ENCODE measurements at places on chromosomes 6 and 20.

DNA sequence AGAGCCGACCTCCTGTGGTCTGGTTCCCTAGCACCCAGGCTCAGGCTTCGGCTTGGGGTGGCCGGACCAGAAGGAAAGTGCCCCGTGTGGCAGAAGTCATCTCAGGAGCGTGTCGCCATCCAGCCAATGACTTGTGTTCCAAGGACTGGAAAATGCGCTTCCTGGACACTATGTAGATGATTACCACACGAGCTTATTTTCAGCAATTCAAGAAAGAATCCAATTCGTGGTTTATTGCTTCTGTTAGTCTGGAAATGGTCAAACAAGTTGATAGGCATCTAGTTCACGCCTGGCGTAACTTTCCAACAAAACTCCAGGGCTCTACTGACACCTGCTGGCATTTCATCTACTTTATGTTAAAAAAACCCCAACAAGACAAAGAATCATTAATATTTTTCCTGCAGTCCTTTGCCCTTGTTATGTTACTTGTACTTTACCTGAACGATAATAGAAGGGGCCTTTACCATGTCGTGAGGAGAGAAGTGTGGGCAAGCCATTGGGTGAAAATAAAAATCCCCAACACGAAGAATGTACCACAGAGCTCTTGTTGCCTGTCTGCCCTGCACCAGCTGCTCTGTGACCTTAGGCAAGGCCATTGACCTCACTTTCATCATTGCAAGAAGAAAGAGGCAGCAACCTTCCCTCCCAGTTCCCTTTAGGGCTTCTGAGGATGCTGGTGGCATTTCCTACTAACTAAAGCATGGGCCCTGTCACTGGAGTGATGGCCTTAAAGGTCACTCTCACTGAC is 154.7 kb upstream of the LAMP5 start:
- DNase-seq = no peak

DNA sequence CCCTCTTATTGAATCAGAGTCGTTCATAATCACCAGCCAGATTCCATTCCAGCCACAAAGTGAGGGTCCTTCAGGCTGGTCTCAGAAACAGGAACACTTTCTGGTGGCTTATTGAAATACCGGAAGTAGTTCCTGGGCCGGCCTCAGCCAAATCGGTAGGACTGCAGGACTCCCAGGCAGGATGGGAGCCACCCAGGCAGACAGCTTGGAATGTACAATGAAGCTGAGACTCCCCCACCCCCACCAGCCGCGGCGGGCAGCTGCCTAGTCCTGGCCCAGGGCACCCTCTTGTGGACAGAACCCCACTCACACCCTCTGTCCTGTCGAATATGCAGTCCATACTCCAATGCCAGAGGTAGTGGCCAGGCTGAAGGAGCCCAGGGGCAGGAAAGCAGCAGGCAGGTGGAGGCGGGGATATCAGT is 43.8 kb downstream of the MDFI start:
- peak; percentile 46 for DNase-seq

- no peak for DNase-seq
These were observed 177.9 kb downstream of the COL9A1 start for GRCh38 chr6:70124882-70125545.

DNA sequence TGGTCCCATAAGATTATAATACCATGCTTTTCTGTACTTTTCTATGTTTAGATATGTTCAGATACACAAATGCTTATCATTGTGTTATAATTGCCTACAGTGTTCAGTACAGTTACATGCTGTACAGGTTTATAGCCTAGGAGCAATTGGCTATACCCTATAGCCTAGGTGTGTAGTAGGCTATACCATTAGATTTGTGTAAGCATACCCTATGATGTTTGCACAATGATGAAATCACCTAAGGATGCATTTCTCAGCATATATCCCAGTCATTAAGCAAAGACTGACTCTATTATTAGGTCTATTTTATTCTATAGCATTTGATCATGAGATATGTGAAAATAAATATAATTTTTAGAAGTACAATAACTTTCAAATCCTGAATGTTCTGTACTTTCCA is 36.6 kb downstream of the HCRTR2 start:
- DNase-seq = no peak

- no peak for DNase-seq
These were observed 122.7 kb downstream of the SNX5 start for GRCh38 chr20:17845701-17846475.

DNA sequence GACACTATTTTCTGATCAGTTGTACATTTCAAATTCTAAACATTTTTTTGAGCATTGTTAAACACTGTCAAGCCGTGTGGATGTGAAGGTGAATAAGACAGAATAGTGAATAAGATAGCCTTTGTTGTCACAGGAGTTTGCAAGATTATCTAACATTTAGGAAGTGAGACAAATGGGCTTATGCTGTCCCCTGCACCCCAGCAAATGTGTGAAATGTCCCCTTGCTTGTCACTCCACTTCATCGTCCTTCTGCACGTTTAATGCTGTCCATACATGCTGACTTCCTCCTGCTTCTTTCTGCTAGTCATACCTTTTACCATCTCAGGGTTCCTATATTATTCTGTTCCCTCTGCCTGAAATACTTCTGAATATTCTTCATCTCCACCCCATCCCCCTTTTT is 62.6 kb downstream of the CBFA2T2 start:
- no peak for DNase-seq

- DNase-seq = no peak
These were observed 58.2 kb downstream of the LINC00237 start for GRCh38 chr20:21047981-21048380.

GRCh38 chr6:1390133-1390945 is 963 bp downstream of the FOXF2 start:
- no peak for DNase-seq

DNA sequence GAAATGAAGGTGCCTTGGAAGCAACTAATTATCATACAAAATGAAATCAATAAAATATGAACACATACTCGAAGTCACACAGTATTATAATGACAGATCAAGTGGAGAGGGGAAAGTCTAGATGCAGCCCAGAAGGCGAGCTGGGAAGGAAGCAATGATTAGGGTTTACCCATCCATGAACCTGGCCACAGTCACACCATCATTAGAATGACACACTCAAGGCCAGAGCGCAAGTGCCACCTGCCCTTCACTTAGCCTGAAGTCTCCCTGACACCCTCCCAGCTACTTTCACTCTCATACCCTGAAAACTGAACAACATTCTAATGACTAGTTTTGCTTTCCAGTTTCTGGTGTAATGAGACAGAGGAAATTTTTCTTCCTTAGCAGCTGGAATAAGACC is 302.8 kb upstream of the JARID2 start:
- no peak for DNase-seq

DNA sequence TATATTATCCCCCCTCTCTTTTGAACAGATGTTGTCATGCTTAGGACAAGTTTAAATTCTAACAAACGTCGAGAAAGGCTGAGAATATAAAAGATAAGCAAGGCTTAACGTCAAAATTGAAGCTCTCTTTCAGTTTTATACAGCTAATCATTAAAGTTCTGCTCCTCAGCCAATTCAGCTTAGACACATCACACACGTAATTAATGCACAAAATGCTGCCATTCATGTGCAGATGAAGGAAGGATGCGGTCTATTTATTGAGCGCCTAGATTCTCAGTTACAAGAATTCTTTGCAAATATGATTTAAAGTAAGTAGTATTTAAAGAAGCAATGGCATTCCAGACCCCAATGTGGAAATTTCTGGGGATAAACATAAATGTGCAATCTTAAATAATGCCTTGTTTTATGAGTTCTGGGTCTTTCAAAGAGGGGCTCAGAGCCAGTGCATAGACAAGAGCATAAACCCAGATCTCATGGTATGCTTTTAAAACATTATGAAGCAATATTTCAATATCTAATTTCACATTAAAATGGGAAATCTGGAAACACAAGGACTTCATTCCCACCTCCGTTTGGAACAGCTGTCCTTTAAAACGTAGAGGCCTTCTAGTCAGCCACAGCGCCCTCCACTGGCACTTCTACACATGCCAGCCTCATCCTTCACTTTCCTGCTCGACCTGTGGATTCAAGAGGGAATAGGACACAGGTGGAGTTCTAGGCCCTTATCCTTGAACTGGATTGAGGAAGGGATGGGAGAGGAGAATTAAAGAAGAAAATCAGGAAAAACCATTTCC is 85.8 kb downstream of the LYRM4 start:
- DNase-seq = no peak

GRCh38 chr6:90977513-90977912 is 390.6 kb upstream of the MAP3K7 start:
- no peak for DNase-seq

GRCh38 chr6:29589423-29590048 is 4.6 kb downstream of the OR2H2 start:
- DNase-seq = peak; percentile 5

GRCh38 chr6:39731565-39731964 is 6.4 kb upstream of the KIF6 start:
- no peak for DNase-seq

GRCh38 chr20:51185277-51185676 is 162.4 kb upstream of the KCNG1 start:
- no peak for DNase-seq

DNA sequence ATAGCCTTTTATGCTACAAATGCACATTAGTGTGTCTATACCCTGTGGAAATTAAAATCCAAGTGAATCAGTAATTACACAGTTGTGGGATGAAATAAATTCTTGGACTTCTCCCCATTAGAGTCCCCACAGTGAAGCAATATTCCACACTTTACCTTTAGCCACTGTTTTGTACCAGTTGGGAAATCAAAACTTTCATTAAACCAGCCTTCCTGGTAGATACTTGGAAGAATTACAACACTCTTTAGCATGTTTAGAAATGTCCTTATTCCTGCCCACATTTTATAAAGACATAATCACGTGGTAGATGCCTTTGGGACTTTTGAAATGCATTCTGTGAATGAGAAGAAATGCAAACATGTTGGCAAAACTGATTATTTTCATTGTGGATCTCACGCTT is 49.0 kb upstream of the ANKEF1 start:
- DNase-seq = no peak

- DNase-seq = no peak
These were observed 32.6 kb downstream of the KCNK5 start for GRCh38 chr6:39196673-39197091.

GRCh38 chr20:1898482-1899240 is 3.5 kb downstream of the SIRPA start:
- no peak for DNase-seq

GRCh38 chr20:31991339-31991705 is 18.9 kb upstream of the CCM2L start:
- DNase-seq = no peak

GRCh38 chr20:31861385-31862156 is 8.8 kb downstream of the DUSP15 start:
- DNase-seq = peak; percentile 50

DNA sequence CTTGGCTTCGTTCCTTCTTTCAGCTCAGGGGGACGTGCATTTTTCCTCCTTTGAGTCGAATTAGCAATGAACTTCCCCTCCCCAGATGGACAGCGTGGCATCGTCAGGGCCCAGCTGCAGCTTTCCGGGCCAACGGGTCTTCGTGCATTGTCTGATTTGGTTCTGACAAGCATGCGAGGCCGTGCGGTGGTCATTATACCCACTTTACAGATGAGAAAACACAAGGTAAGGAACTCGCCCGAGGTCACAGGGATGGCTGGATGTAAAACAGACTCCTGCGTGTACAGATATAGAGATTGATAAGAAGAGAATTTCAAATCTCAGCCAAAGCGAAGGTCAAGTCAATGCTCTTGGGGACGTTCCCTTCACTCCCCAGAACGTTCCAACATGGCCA is 187.6 kb upstream of the SULF2 start:
- DNase-seq = no peak

- DNase-seq = no peak
These were observed at the start of gene NKAIN2 for GRCh38 chr6:123803504-123804013. NKAIN2 (plus strand) TSS chr6:123803865.

- DNase-seq = no peak
These were observed 35.8 kb upstream of the MAS1 start for GRCh38 chr6:159854959-159855358.

- no peak for DNase-seq
These were observed 589.2 kb upstream of the MAN1A1 start for GRCh38 chr6:119938752-119939151.

DNA sequence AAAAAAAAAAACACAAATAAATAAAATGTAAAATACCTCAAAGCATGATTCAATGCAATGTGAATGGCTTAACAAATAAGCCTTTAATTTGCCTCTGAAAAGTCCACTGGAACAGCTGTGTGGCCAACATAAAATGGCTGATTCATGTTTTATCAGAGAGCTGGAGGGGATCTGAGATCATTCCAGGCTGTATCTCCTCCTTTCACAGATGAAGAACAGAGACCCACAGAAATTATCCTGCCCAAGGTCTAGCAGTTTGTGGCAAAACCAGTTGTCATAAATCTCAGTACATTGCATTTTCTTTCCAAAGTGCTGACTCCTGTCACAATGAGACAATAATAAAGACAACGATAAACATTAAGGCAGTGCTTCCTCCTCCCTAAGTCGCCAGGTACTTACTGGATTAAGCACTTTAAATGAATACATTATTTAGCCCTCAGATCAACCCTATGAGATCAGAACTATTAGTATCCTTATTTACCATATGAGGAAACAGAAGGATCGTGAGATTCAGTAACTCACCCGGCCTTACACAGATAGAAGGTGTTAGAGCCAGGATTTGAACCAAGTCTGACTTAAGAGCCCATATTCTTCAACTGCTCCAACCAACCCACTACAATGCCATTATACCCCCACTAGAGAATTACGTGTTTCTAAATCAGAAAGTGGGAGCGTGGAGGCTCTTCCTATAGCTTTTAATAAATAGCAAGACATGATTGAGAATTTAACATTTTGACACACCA is 118.3 kb downstream of the KIF13A start:
- no peak for DNase-seq

DNA sequence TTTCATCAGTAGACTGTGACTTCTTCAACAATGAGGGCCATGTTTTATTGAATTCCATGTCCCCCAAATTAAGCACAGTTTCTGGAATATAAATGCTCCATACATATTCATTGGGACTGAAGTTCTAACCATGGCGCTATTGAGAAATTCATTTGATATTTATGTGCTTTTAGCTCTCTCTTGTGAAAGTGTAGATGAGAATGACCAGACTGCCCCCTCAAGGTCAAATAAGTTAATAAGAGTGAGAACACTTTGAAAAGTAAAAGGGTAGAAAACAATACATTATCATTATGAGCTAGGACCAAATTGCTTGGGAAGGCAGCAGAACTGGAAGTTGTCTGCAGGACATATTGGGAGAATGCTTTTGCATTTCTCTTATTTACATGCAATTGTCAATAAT is 597.9 kb downstream of the EPM2A start:
- no peak for DNase-seq

GRCh38 chr6:1372690-1373089 is 16.7 kb upstream of the FOXF2 start:
- DNase-seq = no peak

- DNase-seq = no peak
These were observed 47.4 kb downstream of the TRMT11 start for GRCh38 chr6:126033696-126034095.

All from effector CD8-positive, alpha-beta T cell (primary cell).